ENCODE measurements at places on chromosomes 11 and 22.
A peak's percentile ranks its signal among the peaks of the same experiment; 100 is the strongest.

DNA sequence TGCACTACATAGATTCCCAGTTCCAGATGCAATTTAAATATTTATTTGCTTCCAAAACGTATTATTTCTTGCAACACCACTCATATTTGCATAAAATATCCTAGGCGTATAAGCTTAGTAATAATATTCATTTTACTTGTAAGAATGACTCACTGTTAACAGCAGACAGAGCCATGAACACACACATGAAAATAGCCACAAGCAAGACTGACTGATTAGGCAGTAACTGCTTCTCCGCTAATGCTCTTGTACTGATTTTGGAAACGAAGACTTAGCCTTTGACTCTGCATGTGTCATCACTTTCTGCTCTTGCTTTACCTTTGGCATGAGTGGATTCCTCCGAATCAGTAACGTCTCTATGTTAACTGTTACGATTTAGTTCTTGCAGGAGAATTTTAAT lies 6.0 kb downstream of the OR10Q1 start:
- no peak for DNase-seq

GRCh38 chr11:127074151-127074761 lies 73.7 kb upstream of the KIRREL3 start:
- no peak for DNase-seq

DNA sequence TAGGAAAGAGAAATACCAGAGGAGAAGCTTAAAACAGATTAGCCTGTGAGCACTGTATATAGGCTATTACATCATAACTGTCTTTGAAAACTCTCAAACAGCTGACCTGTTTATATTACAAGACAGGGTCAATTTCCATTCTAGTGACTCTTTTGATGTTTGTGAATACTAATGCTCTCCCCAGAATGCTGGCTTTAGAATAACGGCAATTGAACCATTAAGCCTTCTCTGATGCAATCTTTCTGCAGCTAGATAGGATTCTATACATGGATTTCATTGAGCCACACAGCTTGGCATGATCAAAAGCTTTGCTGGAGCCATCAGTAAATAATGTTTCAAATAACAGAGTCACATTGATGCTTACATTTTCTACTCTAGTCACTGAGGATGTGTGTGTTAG lies 122.7 kb upstream of the FAT3 start:
- DNase-seq, result no peak

GRCh38 chr11:109490953-109491635 lies 69.1 kb downstream of the C11orf87 start:
- DNase-seq, result no peak

GRCh38 chr11:103585911-103586310 lies 450.5 kb upstream of the DDI1 start:
- no peak for DNase-seq

- no peak for DNase-seq
These were observed 109.0 kb upstream of the APOA1 start for GRCh38 chr11:116946414-116946813.

GRCh38 chr22:48647606-48648515 lies 1179.8 kb downstream of the BRD1 start:
- no peak for DNase-seq

- DNase-seq, result no peak
These were observed 530.4 kb upstream of the TENM4 start for GRCh38 chr11:79971255-79971654.

- no peak for DNase-seq
These were observed 11.8 kb downstream of the SCYL1 start for GRCh38 chr11:65536412-65537295.

DNA sequence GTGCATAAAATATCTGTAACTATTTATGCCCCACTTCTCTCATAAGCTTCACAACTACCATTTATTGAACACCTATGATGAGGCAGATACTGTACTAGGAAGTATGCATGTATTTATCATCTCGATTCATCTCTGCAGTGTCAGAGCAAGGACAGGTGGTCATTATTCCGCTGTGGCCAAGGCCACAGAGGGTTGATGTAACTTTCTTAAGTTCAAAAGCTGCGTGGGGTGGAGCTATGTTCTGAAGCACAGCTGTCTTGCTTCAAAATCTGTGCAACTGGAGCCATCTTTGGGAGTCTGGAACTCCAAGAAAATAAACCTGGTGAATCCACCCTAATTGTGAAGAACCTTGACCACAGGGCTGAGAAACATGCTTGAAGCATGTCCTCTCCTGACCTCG lies 60.2 kb upstream of the HMGXB4 start:
- no peak for DNase-seq

DNA sequence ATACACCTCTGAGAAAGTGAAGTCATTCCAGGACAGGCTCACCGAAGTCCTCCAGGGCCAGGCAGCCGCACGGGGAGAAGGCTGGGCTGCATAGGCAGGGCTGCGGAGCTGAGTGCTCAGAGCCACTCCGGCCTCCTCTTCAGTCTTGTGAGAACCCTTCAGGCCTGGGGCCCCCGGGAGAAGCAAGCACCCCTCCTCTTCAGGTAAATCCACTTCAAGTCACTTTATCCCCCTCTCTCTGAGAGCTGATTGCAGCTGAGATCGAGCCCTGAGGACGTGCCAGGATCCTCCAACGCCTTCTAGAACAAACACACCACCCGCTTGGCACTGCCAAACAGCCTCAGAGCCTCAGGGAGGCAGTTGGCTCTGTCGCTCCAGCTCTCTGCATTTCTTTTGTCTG lies 1526.3 kb downstream of the BRD1 start:
- no peak for DNase-seq

DNA sequence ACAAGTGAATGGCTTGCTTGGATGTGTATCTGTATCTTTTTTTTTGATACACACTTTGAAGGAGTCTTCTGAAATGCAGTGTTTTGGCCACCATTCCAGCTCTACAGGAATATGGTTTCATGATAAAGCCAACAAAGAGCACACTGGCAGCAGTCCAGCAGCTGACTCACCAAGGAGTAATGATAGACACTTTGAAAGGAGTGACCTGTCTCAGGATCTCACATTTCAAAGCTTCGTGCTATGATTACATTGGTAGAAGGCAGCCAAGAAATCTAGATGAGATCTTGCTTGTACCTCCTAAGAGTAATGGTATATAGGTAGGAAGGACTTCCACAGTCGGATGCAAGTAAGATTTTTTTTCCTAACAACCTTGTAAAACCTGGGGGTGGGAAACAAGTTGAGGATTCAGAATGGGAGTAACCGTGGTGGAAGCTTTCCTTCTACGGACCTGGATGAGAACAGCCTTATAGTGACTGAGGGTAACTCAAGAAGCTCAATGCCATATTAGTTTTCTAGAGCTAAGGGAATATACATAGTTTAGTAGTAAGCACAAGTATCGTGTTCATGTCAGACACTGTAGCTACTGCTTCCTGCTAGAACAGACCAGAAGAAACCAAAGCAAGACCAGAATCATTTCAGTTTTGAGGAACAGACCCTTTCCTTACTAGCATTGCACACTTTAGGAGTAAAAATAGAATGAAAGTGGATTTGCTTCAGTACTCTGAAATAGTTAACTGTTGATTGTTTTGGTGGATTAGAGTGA lies 25.0 kb downstream of the MTMR3 start:
- DNase-seq, result peak; percentile 64

DNA sequence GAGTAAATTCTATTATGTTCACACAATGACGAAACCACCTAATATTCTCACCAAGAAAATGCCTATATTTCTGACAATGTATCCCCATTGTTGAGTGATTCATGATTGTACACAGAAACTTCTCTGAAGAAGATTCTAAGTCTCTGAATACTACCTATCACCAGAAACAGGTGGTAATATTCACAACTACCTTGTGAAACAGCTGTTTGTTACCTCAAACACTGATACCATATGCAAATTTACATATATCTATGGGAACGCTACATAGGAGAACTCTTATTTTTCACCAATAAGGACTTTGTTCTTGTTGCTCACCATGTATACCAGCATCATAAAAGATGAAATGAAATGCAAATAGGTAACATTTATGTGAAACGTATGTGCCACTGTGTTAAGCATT lies 59.3 kb downstream of the PDGFD start:
- DNase-seq, result no peak

DNA sequence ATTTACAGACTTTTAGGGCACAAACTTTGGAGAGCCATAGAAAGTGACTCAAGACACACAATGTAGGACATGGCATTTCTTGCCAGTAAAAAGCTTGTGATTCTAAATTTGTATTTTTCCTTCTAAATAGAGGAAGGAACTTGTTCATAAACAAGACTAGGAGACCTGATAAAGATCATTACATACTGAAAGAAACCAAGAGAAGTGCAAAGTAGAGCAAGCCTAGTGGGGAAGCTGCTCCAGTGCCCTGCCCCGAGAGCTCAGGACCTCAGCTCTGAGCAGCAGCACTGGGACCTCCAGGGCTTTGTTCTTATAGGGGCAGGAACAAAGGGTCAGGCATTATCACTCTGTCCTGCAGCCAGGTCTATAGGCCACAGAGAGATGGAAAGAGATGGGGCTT lies 7.2 kb downstream of the IRAG1 start:
- no peak for DNase-seq

GRCh38 chr11:44528103-44528502 lies 37.4 kb upstream of the CD82 start:
- no peak for DNase-seq

DNA sequence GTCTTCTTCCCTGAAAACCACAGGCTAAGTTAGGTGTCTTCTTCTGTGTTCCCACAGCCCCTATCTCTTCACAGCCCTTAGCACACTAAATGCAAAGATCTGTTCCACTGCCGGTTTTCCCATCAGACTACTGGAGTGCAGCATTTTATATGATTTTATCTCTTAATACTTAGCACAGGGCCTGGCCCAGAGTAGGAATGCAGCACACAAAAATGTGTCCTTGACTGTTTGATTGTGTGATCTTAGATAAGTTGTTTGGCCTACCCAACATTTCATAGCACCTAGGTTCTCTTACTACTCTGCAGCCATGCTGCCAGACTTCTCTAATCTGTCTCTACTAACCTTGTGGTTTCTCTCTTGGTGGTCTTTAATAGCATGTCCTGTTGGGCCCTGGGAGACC lies 54.1 kb upstream of the RRM1 start:
- DNase-seq, result no peak

- DNase-seq, result no peak
These were observed 10.7 kb upstream of the POLDIP3 start for GRCh38 chr22:42625416-42625815.

- DNase-seq, result no peak
These were observed 31.8 kb downstream of the YPEL1 start for GRCh38 chr22:21703684-21704316.

DNA sequence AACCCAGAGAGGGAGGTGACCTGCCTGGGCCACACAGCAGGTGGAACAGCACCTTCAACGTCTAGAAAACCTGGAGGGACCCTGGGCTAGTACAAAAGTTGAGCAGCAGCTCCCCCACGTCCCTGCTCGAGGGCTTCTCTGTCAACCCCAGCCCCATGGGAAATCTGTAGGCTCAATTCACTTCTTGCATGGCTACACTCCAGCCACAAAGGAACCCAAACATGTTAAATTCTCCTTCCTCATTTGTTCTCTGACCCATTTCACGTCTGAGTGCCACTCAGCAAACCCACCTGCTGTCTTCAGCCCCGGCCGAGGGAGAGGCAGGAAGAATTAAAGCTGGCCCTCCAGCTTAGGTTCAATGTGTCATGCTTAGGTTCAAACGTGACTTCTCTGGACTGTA lies 418.5 kb downstream of the MIAT start:
- DNase-seq, result no peak

DNA sequence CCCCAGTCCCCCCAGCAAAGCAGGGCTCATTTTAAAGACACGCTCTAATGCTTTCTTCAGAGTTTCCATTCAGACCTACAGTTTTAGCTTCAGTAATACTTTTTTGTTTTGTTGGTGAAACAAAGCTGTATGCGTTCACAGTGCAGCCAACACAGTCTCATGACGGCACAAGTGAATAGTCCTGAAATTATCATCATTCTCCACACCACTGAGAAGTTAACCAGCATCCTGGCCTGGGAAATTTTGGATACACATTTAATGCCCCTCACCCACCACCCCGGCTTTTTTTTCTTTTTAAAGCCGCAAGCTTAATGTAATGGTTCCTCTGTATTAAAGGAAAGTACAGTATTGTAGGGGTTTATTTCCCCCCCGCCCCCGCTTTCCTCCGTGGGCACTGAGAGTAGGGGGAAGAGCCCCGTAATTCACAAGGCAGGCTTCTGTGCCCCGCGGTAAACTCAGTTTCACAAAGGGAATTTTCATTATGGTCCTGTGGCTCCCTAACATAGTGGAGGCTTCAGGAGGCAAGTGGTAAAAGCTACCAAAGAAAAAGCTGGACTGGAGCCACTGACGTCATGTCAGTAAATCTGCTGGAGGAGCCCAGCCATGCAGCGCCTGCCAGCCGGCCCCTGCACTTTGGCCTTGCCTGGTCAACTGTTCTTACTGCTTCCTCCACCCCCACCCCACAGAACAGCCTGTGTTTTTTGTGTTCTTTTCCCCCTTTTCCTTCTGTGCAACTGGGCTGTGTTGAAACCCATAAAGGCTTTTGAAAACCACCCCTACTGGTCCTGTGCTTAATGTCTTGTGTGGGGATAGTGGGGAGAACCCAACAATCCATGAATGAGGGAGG lies 18.2 kb downstream of the TEAD1 start:
- DNase-seq, result peak; percentile 97

DNA sequence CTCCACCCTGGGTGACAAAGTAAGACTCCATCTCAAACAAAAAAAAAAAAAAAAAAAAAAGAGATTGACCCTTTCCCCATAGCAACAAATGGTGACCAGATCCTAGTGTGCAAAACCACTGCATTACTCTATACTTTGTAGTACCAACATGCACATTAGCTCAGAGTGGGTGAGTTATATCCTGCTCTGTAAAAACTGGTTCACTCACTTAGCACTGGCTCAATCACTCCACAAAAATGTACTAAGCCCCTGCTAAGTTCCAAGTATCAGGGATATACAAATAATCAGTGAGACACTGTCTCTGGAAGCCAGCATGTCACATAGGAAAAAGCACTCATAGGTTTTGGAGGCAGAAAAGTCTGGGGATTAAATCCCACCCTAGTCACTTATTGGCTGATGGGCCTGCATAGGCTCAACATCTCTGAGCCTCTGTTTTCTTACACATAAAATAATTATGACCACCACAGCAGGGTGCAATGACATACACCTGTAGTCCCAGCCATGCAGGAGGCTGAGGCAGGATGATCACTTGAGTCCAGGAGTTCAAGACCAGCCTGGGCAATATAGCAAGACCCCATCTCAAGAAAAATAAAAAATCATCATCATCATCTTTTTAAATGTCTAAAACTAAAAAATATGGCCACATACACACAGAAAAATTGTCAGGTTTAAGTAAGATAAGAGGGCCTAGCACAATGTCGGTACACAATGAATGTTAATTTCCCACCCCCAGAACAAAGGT lies 11.9 kb downstream of the FAM168A start:
- DNase-seq, result no peak
